ENCODE measurements at places on chromosomes 16 and 17. TPM values are rescaled to one million over a fixed set of nuclear protein-coding genes. Genes with fewer than 3 reads are reported as not detected.

DNA sequence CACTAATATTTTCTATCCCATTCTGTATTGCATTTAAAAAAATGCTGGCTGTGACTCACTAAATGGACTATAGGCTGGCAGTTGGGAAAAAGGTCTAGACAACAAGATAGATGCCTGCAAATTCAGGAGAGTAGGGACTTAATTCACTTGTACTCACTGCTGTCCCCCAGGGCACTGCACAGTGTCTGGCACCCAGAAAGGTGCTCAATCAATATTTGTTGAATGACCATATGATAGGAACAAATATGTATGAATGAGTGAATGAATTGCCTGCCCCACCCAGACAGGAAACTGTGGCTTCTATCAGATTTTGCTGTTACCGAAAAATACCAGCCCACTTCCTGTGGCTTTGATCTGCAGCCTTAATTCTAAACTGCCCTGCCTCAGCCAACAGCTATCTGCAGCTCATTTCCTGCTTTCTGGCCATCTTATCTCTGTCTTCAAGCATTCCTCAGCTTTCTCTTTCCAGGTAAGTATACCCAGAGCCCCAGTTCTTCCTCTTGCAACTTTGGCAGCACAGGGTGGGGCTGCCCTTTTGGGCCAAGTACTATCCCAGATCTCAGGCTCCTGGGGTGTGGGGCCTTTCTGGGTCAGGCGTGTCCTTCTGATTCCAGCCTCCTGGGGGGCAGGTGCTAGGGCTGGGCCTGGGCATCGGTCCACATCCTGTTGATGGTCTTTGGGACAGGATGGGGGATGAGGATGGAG lies 15.3 kb upstream of the TNS4 start:
- peak; percentile 67 for DNase-seq

DNA sequence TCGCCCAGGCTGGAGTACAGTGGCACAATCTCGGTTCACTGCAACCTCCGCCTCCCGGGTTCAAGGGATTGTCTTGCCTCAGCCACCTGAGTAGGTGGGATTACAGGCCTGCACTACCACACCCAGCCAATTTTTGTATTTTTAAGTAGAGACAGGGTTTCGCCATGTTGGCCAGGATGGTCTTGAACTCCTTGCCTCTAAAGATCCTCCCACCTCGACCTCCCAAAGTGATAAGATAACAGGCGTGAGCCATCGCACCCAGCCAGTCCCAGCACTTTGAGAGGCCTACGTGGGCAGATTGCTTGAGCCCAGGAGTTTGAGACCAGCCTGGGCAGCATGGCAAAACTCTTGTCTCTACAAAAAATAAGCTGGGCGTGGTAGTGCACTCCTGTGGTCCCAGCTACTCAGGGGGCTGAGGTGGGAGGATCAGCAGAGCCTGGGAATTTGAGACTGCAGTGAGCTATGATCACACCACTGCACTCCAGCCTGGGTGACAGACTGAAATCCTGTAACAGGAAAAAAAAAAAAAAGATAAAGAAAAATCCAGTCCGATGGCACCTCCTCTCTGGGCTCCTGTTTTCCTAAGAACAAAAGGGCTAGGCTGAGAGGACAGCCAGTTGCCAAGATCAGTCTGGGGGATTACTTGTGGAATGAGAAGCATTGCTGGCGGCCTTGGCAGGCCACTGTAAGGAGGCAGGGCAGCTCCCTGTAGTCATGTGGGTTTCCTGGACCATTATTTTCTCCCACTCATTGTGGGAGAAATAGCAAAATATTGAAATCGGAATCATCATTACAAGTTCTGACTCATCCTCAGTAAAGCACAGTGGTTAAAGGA lies 3.0 kb upstream of the PIPOX start:
- DNase-seq: peak; percentile 78

The BCL6B gene
- total RNA-seq: not detected

- peak; percentile 93 for DNase-seq
These were observed 52.1 kb downstream of the CUEDC1 start for GRCh38 chr17:57902800-57903759.

DNA sequence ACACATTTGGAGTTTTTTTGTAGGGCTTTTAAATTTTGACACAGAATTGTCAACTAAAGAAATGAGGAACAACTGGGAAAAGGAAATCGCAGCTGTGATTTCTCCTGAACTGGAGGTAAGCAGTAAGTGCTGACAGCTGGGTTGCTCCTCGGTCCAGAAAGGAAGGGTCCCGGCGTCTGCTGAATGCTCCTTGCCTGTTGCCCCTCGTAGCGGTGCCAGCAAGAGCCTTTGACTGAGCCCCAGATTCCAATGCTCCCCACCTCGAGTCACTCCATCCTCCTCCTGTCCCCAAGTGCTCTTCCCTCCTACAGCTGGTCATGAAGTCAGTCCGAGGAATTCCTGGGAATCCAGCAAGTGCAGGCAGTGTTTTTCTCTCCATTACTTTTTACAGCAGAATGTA lies 32.0 kb upstream of the ENDOV start:
- DNase-seq: no peak

- no peak for DNase-seq
These were observed 18.7 kb upstream of the NSMCE1 start for GRCh38 chr16:27287051-27287811.

The HOXB3 gene
- total RNA-seq: 4.8 TPM

DNA sequence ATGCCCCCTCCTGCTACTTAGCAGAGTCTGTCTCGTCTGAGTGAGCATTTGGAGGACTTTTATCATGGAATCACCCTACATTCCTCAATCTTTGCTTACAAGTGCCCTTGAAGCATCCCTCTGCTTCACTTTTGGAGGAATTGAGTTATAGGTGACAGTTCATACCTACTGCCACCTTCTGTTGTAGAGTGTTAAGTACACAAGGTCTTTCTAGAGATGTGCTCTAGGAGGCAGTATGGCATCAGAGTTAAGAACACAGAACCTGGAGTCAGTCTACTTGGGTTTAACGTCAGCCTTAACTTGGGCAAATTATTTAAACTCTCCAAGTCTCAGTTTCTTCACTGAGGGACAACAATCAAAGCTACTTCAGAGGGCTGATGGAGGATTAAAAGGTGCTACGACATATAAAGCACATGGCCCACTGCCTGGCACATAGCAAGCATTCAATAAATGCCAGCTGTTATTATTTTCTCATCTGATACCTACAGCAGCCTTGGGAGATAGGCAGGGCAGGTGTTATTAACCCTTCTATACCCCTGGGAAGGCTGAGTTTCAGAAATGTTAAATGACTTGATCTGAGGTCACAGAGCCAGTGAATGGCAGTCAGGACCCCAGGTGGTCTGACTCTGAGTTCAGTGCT lies 62.2 kb downstream of the UTP18 start:
- peak; percentile 46 for DNase-seq

All from GM23248 (cell line).